Urinary bladder (tissue), 4 donors: ENCODE measurements at places on chromosomes 2 and 18.

GRCh38 chr2:172270278-172271079 lies 156.9 kb upstream of the ITGA6 start:
- DNase-seq = no peak

GRCh38 chr2:1936427-1936980 lies 192.2 kb upstream of the PXDN start:
- no peak for DNase-seq

DNA sequence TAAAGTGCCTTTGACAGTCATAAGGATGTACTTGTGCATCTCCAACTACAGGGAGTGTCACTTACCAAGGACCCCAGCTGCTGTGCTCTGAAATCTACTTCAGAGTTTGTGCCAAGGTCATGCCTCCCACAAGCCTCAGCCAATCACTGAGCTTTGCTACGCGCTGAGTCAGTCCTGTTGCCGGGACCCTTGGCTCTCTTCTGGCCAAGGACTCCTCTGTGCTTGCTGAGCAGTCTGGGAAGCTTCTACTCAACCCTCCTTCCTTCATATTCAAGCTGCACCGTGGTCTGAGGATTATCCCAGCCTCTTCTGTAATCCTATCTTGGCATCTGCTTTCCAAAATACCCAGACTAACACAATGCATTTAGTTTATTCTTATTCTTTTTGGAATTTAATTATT lies 398.9 kb upstream of the FANCL start:
- no peak for DNase-seq

DNA sequence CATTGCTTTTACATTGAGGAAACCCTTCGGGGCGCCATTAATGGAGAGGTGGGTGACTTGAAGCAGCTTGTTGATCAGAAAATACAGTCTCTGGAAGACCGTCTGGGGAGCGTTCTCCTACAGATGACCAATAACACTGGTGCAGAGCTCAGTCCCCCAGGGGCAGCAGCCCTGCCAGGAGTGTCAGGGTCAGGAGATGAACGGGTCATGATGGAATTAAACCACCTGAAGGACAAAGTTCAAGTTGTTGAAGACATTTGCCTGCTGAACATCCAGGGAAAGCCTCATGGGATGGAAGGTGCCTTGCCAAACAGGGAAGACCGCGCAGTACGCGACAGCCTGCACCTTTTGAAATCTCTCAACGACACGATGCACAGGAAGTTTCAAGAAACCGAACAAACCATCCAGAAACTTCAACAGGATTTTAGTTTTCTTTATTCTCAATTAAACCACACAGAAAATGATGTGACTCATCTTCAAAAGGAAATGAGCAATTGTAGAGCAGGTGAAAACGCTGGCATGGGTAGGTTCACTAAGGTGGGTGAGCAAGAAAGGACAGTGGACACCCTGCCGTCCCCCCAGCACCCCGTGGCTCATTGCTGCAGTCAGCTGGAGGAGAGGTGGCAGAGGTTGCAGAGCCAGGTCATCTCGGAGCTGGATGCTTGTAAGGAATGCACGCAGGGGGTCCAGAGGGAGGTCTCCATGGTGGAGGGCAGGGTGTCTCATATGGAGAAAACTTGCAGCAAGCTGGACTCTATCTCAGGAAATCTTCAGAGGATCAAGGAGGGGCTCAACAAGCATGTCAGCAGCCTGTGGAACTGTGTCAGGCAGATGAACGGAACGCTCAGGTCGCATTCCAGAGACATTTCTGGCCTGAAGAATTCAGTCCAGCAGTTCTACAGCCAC lies 45.0 kb downstream of the EMILIN2 start:
- no peak for DNase-seq

DNA sequence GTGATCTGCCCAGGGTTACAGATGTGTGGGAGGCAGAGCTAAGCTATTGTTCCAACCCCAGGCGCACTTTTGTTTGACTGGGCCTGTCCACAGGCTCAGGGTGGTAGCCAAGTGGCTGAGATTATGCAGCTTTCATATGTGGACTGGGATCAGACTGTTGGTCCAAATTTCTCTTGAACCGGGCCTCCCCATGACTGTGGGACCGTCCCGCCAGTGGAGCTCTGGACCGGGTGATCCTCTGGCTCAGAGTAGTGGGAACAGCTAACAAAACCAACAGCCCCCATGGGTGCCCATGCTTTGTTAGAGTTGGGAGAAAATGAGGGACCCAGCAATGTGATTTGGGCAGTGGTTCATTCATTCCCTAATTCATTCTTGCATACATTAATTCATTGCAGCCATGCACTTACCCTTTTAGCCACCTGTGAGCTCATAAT lies 86.8 kb upstream of the HS6ST1 start:
- DNase-seq = no peak

- no peak for DNase-seq
These were observed 28.0 kb downstream of the RFX8 start for GRCh38 chr2:101446869-101447268.

GRCh38 chr2:63192169-63192888 lies 141.7 kb downstream of the OTX1 start:
- DNase-seq = no peak

- no peak for DNase-seq
These were observed 1.6 kb downstream of the BAZ2B start for GRCh38 chr2:159614534-159615366.

DNA sequence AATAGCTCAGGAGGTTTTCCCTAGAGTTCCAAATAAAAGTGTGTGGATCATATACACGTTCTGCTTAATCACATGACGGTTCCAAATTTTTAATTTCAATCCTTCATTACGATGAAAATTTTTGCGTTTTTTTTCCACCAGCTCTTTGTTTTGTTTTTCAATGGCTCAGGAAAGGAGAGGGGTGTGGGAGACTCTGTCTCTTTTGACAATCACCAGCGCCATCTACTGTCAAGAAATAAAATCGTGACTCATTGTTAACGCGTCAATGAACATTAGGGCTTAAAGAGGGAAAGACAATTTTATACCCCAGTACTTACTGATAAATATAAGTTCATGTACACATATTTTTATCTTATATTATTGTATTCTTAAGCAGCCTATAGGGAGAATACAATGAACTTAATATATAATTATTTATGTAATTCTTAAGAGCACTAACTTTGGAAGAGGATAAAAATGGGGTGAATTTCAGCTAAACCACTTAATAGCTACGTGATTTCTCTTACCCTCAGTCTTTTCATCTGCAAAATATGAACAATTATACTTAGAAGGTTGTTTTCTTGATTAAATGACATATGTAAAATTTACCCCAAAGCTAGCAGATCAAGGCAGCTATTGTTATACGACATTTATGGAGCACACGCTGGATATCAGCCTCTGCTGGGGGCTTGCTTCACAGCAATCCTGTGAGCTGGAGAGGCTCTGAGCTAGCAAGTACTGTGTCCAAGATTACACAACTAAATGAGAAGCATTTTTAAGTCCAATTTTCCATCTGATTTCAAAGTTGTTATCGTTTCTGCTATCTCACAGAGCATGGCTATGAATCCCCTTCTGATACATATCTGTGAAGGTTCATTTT lies 47.4 kb upstream of the RMDN2 start:
- DNase-seq = peak; percentile 66

- no peak for DNase-seq
These were observed 22.8 kb downstream of the ARHGAP28 start for GRCh38 chr18:6752202-6752860.

DNA sequence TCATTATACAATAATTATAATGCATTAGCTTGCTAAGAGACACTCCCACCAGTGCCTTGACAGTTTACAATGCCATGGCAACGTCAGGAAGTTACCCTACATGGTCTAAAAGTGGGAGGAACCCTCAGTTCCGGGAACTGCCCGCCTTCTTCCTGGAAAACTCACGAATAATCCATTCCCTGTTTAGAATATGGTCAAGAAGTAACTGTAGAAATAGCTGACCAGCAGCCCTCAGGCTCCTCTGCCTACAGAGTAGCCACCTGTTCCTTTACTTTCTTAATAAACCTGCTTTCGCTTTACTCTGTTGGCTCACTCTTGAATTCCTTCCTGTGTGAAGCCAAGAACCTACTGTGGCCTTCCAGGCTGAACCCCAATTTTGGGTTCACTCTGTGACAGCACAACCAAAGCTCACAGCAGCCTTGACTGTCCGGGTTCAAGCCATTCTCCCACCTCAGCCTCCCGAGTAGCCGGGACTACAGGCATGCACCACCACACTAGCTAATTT lies 20.0 kb upstream of the PTPN2 start:
- no peak for DNase-seq

DNA sequence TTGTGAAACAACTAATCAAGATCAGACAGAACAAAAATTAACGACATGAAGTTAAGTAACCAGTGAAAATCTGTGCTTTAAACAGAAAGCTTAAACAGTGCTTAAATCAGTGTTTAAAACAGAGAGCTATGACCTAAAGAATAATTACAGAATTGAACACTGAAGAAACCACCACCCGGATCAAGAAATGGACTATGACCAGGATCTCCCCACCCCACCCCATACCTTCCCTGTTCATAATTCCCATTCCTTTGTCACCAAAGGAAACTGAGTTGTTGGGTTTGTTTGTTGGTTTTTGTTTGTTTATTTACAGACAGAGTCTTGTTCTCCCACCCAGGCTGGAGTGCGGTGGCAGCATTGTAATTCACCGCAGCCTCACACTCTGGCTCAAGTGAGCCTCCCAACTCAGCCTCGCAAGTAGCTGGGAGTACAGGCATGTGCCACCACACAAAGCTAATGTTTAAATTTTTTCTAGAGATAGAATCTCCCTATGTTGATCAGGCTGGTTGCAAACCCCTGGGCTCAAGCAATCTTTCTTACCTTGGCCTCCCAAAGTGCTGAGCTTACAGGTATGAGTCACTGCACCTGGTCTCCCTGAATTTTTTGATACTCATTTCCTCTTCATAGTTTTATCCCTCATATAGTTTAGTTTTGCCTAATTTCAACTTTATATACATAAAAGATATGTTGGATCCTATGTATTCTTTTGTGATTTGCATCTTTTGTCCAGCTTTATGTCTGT lies 8.2 kb upstream of the ALPG start:
- no peak for DNase-seq

DNA sequence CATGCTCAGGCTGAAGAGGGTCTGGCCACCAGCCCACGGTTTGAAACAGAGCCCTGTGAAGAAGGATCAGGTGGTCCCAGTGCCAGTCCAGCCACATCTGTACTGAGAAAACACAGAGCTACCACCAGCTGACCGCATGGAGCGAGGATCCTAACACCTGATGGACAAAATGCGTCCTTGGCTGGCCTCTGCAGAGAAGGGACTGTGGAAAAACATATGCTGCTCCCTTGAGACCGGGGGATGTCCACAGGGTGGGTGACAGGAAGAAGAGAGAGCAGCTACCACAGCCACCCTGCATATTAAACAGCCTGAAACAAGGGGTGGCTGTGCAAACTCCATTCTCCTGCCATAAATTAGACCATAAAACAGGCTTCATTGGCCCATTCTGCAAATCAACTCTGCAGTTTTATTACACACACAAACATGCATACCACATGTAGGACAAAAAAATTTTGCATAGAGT lies 137.2 kb downstream of the BCL2 start:
- no peak for DNase-seq

- no peak for DNase-seq
These were observed 174.8 kb downstream of the EN1 start for GRCh38 chr2:118672571-118673158.

GRCh38 chr2:178949584-178949983 lies 100.4 kb downstream of the CCDC141 start:
- no peak for DNase-seq

- no peak for DNase-seq
These were observed 793.2 kb downstream of the SUCLG1 start for GRCh38 chr2:83665894-83666293.

- no peak for DNase-seq
These were observed 465.1 kb upstream of the HNRNPA3 start for GRCh38 chr2:176747506-176747905.

DNA sequence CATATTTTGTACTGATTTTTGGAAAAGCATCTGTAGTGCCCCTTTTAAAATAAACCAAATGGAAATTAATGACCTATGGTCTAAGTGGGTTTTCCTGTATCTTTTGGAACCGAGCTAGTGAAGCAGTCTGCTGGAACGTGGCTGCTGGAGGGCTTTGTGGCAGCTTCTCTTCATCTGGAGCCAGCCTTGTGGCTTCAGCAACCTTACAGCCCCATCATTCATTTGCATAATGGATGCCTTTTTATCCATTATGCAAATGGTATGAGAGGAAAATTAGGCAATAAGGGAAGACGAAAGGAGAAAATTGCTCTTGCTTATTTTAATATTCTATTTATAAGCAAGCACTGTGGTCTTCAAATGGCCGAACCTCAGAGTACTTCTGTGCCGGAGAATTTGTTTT lies 421.0 kb downstream of the PARD3B start:
- DNase-seq = no peak

DNA sequence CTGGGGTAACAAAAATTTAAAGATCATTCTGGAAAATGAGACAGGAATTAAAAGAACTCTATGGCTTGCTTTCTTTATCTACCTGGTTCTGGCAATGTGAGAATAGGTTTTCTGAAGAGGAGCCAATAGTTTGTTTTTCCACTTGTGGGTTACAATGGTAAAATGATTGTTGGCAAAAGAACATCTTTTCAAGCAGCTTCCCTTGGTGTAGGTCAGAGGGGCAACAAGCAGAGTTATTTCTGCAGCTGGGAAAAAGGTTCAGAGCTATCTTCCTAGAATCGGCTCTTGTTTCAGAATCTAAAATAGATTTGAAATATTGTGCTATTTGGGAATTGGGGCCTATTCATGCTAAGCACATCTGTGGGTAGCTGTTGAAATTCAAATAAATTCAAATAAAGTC lies 11.5 kb upstream of the TSPYL6 start:
- no peak for DNase-seq

GRCh38 chr18:13120255-13120654 lies 98.3 kb upstream of the LDLRAD4 start:
- no peak for DNase-seq

GRCh38 chr2:42195559-42195958 lies 26.4 kb downstream of the EML4 start:
- DNase-seq = no peak

DNA sequence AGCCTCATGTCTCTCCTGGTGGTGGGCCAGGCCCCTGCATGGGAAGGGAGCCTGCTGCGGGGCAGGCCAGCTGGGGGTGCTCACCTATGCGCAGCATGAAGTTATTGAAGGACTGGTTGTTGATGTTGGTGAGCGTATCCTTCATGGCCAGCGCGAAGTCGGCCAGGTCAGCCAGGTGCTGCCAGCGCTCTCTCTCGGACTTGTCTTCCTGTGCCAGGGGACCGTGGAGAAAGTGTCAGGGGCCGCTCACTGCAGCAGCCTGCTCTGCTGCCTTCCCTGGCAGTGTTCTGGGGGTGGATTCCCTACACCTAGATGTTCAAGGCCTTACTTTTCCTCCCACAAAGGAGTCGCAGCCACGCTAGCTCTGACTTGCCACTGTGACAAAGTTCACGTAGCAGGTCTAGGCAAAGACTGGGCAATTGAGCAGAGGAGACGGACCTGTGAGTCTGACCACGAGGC lies 28.2 kb downstream of the CENPO start:
- DNase-seq = no peak

DNA sequence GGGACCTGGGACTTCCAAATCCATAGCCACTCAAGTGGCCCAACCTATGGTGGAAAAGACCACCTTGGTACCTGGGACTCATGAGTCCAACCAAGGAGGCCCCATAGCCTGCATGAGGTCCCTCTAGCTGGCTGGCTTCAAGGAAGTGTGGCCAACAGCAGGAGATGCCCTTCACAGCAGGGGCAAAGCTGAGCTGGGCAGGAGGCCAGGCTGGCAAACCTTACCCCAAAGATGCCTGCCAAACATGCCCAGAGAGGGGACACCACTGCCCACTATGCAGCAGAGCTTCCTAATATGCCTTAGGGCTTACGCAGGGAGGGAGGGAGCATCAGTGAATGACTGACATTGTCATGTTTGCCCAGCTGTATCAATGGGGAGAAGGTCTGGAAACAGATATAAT lies 188.0 kb upstream of the GLI2 start:
- DNase-seq = no peak

GRCh38 chr2:69152847-69153583 lies 140.0 kb downstream of the ANTXR1 start:
- no peak for DNase-seq
